ENCODE measurements at places on chromosomes 11 and 22. TPM values are rescaled to one million over a fixed set of nuclear protein-coding genes. Genes with fewer than 3 reads are reported as not detected.

The BAIAP2L2 gene
- total RNA-seq = 4.3 TPM

The OLFML1 gene
- total RNA-seq = 8.4 TPM

The TMEM191B gene
- not detected for total RNA-seq

The RAB3IL1 gene
- total RNA-seq = 37.8 TPM

The TMX2 gene
- 69.1 TPM for total RNA-seq

The MRGPRF gene
- total RNA-seq = 59.4 TPM

DNA sequence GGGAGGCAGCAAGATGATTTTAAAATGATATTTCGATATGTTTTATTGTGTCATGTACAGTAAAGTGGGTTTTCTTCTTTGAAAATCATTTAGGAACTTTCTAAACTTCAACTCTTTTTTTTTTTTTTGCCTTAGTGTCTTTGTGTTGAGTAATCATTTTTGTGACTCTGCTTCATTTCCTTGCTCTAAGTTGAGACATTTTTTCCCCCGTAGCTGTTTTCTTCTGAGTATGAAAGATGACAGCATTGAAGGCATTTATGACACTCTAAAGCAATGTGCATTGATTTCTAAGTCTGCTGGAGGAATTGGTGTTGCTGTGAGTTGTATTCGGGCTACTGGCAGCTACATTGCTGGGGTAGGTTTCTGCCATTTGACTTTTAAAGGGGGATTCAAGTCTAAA, 23.5 kb downstream of the RRM1 start:
- DNase-seq = no peak

- DNase-seq = no peak
These were observed 193.4 kb upstream of the KIRREL3 start for GRCh38 chr11:127193950-127194349.

- DNase-seq = no peak
These were observed 25.6 kb downstream of the TXN2 start for GRCh38 chr22:36455571-36456463.

DNA sequence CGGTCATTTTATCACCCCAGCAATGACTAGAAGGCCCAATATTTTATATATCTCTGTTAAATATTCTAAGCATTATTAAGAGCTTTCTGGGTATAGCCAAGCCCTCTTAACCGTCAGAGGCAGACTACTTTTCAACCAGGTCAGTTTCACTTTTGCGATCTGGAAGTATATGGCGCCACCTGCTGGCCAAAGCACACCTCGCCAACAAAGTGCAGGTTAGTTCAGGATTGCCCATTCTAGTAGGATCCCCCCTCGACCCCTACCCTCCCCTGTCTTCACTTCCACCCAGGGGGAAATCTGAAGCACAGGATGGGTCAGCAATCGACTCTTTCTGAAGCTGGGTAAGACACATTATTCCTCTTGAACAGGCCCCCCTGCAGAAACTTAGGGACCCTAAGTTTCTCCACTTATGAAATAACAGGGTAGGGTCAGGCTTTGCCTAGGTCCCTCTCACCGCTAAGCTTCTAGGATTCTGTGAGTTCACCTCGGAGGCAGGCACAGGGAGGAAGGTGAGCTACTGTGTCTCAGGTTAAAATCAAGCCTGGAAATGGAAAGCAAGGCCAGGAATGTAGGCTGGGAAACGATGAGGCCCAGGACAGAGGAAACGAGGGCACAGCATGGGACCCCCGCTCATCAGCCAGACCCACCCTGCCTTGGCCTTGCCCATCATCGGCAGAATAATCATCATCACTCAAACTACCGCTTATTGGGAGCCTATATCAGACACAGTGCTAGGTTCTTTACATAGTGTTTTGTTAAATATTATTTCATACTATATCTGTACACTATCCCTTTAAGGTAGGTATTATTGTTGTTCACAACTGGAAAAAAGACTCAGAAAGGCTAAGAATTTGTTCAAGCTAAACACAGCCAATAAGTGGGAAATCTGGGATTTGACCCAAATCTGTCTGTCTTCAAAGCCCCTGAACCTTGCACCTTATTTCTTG, 35.6 kb downstream of the KCNJ1 start:
- DNase-seq = peak; percentile 74

GRCh38 chr11:128530118-128531074, 57.0 kb downstream of the ETS1 start:
- no peak for DNase-seq

Measured in omental fat pad (tissue), 4 donors.